ENCODE measurements at places on chromosomes 2 and 18. TPM values are rescaled to one million over a fixed set of nuclear protein-coding genes. Genes with fewer than 3 reads are reported as not detected.
A peak's percentile ranks its signal among the peaks of the same experiment; 100 is the strongest.

The AFF3 gene
- 7.4 TPM for polyA plus RNA-seq

GRCh38 chr2:178480227-178481181 is at the start of gene PLEKHA3:
TSS of gene PLEKHA3 (plus strand) at chr2:178480457. CDS start at chr2:178480870, 413 bp downstream.
- H3K4me1 ChIP-seq = peaks cover 50% of the 10 kb centered on the region
- H3K4me3 ChIP-seq = peak within 1 kb of the TSS; percentile 97
- H3K27me3 ChIP-seq = peaks cover 18% of the 10 kb centered on the region
- peak; percentile 86 for DNase-seq
- peak within 1 kb of the TSS; percentile 99 for H3K27ac ChIP-seq
- no peaks in the 10 kb centered on the region for H3K36me3 ChIP-seq

DNA sequence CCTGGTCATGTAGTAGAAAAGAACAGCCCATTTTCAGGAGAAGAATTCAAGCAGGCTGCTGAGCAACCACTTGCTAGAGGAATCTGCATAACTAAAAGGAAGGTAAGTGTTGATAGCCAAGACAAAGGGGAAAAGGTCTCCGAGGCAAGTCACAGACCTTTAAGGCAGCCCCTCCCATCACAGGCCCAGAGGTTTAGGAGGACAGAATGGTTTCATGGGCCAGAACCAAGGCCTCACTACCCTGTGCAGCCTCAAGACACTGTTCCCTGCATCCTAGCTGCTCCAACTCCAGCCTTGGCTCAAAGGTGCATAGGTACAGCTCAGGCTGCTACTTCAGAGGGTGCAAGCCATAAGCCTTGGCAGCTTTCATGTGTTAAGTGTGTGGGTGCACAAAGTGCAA is 238.6 kb upstream of the CYP26B1 start:
- no peak overlapping the region for H3K27ac ChIP-seq
- no peaks in the 10 kb centered on the region for H3K36me3 ChIP-seq
- no peaks in the 10 kb centered on the region for H3K4me1 ChIP-seq
- no peak for DNase-seq

DNA sequence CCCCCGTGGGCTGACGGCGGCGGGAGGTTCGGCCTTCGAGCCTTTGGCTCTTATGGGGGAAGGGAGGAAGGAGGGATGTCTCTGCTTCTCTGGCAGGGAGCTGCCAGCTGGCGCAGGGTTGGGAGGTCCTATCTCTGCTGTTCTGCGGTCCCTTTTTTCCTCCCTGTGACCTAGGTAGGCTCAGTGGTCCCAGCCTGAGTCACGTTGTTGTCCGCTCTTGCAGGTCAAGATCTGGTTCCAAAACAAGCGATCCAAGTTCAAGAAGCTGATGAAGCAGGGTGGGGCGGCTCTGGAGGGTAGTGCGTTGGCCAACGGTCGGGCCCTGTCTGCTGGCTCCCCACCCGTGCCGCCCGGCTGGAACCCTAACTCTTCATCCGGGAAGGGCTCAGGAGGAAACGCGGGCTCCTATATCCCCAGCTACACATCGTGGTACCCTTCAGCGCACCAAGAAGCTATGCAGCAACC is 2.5 kb downstream of the DLX1 start:
- H3K27ac ChIP-seq = no peak overlapping the region
- H3K27me3 ChIP-seq = peaks cover 79% of the 10 kb centered on the region
- peaks cover 56% of the 10 kb centered on the region for H3K4me1 ChIP-seq
- H3K36me3 ChIP-seq = no peaks in the 10 kb centered on the region
- DNase-seq = no peak

- H3K36me3 ChIP-seq = no peaks in the 10 kb centered on the region
- DNase-seq = no peak
- H3K27me3 ChIP-seq = no peaks in the 10 kb centered on the region
- no peaks in the 10 kb centered on the region for H3K4me1 ChIP-seq
- no peak overlapping the region for H3K27ac ChIP-seq
Observed at GRCh38 chr2:40554665-40555294, 102.9 kb upstream of the SLC8A1 start.

- H3K4me3 ChIP-seq = no peak overlapping the region
- no peak for DNase-seq
- H3K27ac ChIP-seq = no peak overlapping the region
- no peaks in the 10 kb centered on the region for H3K36me3 ChIP-seq
- no peaks in the 10 kb centered on the region for H3K4me1 ChIP-seq
Observed at GRCh38 chr2:197340591-197340990, 30.0 kb upstream of the ANKRD44 start.
